H4 (cell line): ENCODE measurements at places on chromosomes 7 and 10. TPM values are rescaled to one million over a fixed set of nuclear protein-coding genes. Genes with fewer than 3 reads are reported as not detected.

The SLC26A3 gene
- total RNA-seq, result not detected in 2 replicates

The PRSS37 gene
- total RNA-seq, result not detected in 2 replicates

DNA sequence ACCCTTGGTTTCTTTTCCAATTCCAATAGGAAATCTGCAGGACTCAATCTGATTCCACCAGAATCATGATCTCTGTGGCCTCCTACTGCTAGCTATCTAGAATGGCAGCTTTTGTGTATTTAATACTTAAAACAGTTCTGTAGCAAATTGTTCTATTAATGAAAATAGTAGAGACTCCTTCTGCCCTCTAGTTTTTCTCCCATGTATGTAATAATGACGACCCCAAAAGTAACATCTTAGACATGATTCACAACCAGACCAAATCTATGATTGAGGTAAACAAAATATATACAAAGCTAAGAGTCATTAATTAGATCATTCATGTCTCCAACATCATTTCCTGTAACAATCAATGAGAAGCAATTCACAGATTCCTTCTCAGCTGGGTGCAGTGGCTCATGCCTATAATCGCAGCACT, 259.1 kb upstream of the MKLN1 start:
- DNase-seq, result no peak

GRCh38 chr10:133277277-133277992, 767 bp upstream of the ADAM8 start:
- no peak for DNase-seq

The KCND2 gene
- total RNA-seq, result 0.04 and 0.19 TPM in 2 replicates

GRCh38 chr7:137986252-137987017, 15.5 kb downstream of the CREB3L2 start:
- no peak for DNase-seq

GRCh38 chr7:16978358-16979244, 96.8 kb upstream of the AGR3 start:
- peak; percentile 96 for DNase-seq

DNA sequence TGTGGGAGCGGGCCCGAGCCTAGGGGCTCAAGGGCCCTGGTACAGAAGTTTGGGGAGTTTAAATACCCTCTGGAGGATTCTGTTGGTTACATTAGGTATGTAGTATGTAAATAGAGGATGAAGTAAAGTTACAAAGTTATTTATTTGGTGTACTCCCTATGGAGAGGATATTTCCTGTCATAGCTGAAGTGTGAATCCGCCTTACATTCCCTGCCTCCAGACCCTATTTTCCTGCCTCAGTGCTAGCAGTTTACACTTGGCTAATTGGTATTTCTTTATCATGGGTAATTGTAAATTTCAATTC, 60.6 kb upstream of the KLF14 start:
- DNase-seq, result no peak

- no peak for DNase-seq
These were observed 11.4 kb upstream of the RASGEF1A start for GRCh38 chr10:43278216-43278615.

The CCDC7 gene
- 1.2 and 3.0 TPM in 2 replicates for total RNA-seq

The TM9SF3 gene
- total RNA-seq, result 44.1 and 72.4 TPM in 2 replicates

The C7orf57 gene
- total RNA-seq, result 0.06 and 0.08 TPM in 2 replicates

GRCh38 chr7:128714701-128715495, 24.3 kb upstream of the CALU start:
- no peak for DNase-seq

The VGF gene
- total RNA-seq, result 3.6 and 7.1 TPM in 2 replicates

GRCh38 chr10:9289811-9290210, 1235.3 kb downstream of the GATA3 start:
- no peak for DNase-seq

DNA sequence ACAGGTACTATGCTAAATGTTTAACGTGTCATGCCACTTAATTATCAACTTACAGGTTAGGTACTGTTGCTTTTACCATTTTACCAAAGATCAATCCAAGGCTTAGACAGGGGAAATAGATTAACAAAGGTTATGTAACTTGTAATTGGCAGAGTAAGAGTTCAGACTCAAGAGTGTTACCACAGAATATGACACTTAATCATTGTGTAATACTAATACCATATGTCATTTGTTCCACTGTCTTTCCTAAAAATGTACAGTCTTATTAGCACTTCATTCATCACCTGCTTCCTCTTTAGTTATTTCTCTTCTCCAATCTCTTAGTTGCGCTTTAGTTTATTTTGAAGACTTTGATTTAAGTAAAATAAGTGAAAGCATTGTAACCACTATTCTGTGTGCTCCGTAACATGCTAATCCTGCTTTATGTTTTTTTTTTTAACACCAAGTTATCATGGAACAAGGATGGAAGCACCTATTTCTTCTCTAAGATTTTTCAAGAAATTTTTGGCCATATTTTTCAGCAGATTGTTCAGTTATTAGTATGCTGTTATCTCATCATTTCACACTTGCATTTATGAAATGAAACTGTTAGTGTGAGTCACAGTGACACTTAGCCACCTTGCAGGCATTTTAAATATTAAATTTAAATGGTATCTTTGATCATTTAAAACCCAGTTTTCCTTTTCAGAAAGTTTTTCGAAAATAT, 197.3 kb downstream of the PHF14 start:
- no peak for DNase-seq

DNA sequence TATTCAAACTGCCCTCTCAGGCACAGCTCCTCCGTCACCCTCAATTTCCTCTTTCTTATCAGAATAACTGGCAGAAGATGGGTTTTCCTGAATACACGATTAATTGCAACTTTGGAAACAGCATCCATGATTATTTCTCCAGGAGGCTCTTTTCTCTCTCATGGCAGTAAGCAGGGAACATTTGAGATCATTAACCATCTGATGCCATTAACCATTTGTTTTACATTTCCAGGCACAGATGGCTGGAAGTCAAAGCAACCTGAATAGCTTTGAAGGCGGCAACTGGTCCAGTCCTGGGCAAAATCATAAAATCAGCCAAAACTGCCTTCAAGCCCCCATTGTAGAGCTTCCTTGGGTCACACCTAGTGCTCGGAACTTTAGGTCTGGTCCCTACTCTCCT, 289.5 kb upstream of the AOAH start:
- DNase-seq, result no peak

The AFAP1L2 gene
- total RNA-seq, result 0.70 and 1.3 TPM in 2 replicates

The ABCA13 gene
- 0.17 and 0.29 TPM in 2 replicates for total RNA-seq

DNA sequence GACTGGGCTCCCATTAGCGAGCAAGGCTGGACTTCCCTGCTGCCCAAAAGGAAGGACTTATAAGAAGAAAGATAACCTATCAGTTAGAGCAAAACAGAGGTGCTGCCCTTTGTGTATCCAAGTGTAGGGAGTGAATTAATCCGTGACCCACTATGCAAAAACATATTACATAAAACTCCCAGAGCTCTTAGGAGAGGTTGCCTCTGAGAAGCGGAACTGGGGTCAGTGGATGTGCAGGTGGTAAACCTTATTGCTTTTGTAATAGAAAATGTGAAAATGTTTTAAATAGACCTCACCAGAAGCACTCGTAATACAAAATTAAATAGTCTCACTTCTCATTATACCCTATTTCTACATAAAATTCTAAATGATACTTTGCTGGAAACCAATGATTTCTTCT, 17.1 kb upstream of the IL6 start:
- DNase-seq, result no peak

DNA sequence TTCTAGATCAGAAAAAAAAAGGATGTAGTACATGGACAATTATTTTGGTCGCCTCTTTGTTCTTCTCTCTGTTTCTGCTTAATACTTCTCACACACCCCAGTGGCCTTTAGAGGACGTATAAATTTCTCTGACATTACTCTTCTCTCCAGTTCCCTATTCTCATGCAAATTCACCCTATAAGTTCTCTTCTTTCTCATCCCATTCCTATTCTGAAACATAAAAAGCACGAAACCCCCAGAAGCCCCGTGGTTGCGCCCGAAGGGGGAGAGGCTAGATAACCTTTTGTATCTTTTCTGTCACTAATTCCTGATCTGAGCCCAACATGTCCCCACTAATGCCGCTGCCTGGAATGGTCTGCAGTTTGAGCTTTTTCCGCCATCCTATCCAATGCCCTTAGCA, 136.9 kb downstream of the SKIDA1 start:
- no peak for DNase-seq

- no peak for DNase-seq
These were observed 16.7 kb upstream of the ZNF862 start for GRCh38 chr7:149821191-149822148.

DNA sequence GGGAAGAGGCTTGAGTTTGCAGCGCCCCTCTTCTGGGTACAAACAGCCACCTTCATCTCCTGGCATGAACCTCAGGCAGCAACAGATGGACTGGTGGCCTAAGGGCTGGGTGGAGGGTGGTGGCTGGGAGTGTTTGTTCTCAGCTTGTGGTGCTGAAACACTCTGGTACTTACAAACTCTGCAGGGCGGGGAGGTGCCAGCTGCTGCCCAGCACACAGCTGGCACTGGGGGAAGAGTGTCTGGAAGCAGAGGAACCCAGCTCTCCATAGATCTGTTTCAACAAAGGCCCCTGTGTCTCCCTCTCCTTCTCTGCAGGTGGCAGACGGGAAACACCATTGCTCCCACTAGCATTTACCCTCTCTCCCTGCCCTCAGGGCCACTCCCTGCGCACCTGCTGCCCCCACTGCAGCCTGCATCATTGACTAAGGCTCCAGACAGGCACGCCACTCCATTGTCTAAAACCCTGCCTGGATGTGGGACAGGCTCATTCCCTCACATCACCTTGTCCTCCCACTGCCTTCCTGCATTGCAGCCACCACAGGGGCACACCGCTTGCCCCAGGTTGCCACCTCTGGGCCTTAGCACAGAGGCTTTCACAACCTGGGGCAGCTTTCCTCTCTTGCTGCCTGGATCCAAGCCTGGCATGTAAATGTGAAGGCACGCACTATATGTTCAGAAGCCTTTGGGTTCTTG, 6.5 kb downstream of the ARHGAP22 start:
- DNase-seq, result no peak

The GNGT1 gene
- not detected in 2 replicates for total RNA-seq

- peak; percentile 96 for DNase-seq
These were observed 9.1 kb downstream of the CREB3L2 start for GRCh38 chr7:137992550-137993394.

DNA sequence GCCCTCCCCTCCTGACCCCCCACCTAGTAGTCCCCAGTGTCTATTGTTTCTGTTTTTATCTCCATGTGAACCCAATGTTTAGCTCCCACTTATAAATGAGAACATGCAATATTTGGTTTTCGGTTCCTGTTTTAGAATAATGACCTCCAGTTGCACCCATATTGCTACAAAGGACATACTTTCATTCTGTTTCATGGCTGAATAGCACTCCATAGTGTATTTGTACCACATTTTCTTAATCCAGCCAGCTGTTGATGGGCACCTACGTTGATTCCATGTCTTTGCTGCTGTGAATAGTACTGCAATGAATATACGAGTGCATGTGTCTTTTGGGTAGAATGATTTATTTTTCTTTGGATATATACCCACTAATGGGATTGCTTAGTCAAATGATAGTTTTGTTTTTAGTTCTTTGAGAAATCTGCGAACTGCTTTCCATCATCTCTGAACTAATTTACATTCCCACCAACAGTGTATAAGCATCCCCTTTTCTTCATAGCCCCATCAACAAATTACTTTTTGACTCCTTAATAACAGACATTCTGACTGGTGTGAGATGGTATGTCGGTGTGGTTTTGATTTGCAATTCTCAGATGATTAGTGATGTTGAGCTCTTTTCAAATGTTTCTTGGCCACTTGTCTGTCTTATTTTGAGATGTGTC, 128.4 kb upstream of the PHYHIPL start:
- no peak for DNase-seq

DNA sequence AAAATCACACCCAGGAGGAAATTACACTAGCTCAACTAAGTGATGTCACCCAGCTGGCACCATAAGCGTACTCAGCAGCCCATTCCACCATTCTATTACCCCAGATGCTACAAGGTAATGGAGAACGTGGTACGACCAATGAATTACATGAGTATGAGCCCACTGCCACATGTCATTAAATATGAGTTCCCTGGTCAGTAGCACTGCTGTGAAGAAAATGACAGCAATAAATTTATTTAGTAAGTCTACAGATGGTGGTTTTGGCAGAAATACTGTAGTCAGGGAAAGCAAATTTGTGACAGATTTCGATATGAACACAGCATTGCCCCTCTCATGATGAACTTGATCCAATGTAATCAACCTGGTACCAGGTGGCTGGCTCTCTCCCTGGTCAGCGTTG, 154.2 kb downstream of the VWC2 start:
- DNase-seq, result no peak

DNA sequence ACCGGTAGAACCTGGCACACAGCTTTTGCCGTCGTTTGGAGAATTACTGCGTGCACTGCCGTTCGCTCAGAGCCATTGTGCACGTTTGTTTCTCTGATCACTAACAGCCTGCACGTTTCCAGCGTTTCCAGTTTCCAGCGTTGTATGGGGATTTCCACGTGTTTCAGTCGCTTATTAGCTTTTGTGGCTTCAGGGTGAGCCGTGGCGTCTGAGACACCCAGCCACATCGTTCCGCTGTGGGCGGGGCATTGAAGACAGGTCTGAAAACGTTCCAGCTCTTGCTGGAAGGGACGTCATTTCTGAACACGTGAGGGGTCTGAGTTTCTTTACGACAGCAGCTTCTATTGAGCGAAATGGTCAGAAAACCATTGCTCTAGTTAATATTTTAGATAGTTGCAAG, 164.8 kb downstream of the DNAJB6 start:
- no peak for DNase-seq
